ENCODE measurements at places on chromosomes 1 and 21. TPM values are rescaled to one million over a fixed set of nuclear protein-coding genes. Genes with fewer than 3 reads are reported as not detected.
A peak's percentile ranks its signal among the peaks of the same experiment; 100 is the strongest.

Gene FAM72D
- 2.8 TPM for total RNA-seq

DNA sequence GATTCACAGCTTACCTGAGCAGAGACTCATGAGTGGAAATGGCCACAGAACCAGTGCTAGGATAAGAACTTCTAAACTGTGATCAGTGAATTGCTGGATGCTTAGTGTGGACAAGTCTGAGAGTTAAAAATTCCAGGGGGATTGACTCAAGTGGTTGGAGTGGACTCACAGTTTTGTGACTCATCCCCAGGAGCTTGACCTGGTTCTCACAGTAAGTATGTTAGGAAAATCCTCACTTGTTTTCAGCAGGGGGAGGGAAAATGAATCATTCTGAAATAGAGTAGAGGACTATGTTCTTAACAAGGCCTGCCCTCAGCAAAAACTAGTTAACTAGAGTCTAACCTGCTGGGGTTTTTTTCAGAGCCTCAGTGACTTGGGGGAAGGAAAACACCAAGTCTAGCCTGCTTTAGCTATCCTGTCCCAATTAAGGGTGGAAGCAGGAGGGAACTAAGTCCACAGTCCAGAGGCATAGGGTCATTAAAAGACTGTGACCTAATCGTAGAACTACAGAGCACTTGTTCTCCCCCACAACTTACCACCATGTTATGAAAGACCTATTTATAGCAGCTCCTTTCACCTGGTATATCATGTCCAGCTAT, 6.1 kb upstream of the CDC73 start:
- no peak for ATAC-seq

Gene SH3BP5L
- 17.1 TPM for total RNA-seq

- ATAC-seq, result no peak
Observed at GRCh38 chr1:161702250-161702649, 4.8 kb upstream of the FCRLA start.

GRCh38 chr1:207015791-207016190, 16.8 kb downstream of the C1orf116 start:
- peak; percentile 2 for ATAC-seq

- ATAC-seq, result peak; percentile 17
Observed at GRCh38 chr1:162151900-162152829, 82.7 kb downstream of the NOS1AP start.

Gene CAMTA1
- total RNA-seq, result 34.4 TPM

Gene PROX1
- total RNA-seq, result 0.88 TPM

DNA sequence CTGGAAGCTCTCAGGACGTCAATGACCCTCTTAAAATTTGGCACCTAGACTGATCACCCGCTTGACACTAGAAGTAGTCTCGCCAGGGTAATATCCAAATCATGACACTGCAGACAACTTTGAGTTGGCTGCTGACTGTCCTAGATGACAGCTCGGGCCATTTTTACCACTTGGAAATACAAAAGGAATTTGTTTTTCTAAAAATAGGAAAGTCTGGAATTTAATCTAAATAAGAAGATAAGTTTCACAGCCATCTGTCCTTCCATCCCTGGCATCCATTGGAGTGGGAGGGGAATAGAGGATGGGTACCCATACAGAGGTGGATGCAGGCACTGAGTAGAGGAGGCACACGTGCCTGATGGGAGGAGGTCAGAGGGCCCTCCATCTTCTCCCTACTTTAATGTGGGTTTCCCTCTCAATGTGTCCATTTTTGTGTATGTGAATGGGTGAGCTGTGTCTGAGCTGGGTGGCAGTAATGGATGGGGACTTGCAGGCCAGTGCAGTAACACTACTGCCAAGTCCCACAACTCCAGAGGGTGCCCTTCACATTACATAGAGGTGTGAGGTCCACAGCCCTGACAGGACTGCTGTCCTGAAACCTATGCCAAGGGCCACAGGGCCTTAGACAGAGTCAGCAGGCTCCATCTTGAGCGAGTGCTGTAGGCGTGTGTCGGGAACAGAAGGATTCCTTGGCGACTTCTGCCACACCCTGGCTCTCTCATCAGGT, 104.8 kb upstream of the IPO9 start:
- ATAC-seq, result no peak

- ATAC-seq, result peak; percentile 89
Observed at GRCh38 chr21:16550917-16551741, 821.3 kb downstream of the USP25 start.

GRCh38 chr1:68376441-68376840, 73.3 kb downstream of the RPE65 start:
- no peak for ATAC-seq

Gene CITED4
- total RNA-seq, result 28.7 TPM

- no peak for ATAC-seq
Observed at GRCh38 chr1:203173566-203173965, 2.1 kb downstream of the MYBPH start.

- ATAC-seq, result peak; percentile 81
Observed at GRCh38 chr1:162548170-162548569, 13.4 kb upstream of the UAP1 start.

Gene ZNF593OS
- total RNA-seq, result 0.16 TPM

GRCh38 chr21:40850071-40850470, 3.1 kb upstream of the DSCAM start:
- ATAC-seq, result no peak

- ATAC-seq, result no peak
Observed at GRCh38 chr1:226355669-226356551, 46.9 kb upstream of the LIN9 start.

DNA sequence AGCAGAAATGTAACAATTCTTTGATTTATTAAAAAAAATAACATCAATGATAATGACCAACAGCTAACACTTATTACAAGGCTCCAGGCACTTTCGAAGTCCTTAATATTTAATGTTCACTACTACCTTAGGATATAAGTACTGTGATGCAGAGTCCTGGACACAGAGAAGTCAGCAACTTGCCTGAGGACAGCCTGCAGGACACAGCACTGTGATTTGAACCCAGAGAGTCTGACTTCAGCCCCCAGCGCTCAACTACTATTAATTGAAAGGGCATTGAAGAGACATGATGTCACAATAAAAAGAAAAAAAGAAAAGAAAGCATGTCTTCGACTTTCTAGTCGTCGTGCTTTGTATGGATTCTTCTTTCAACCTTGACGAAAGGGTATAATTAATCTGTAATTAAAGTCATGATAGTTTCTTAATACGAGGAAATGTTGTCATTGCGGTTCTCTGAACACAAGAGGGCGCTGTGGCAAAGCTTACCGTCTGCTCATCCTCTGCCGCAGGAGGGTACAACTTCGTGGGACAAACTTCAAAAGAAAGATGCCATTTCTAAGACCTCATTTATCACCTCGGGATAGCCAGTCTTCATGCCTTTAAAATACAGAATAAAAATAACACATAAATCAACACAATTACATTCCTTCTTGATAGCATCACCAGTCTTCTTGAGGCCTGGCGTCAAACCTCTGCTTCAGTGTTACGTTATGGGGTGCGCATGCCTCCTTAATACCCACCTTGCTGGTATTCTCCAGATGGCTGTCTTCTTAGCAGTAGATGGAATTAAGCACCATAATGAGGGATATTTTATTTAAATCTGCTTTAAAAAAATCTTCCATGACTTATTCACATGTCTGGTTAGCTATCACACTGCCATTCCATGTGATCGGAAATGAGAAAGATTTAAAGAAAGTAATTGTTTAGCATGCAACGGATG, 240.1 kb downstream of the DISC1 start:
- peak; percentile 49 for ATAC-seq

All from esophagus mucosa (tissue), 1 donor.